Glomerular endothelial cell (primary cell): ENCODE measurements at places on chromosomes 1 and 21. TPM values are rescaled to one million over a fixed set of nuclear protein-coding genes. Genes with fewer than 3 reads are reported as not detected.

RHCE gene
- 0.41 TPM in 1 of 2 replicates, not detected in the other for total RNA-seq

VSIG8 gene
- total RNA-seq, result 0.35 TPM in 1 of 2 replicates, not detected in the other

POGZ gene
- 29.5 and 37.3 TPM in 2 replicates for total RNA-seq

COX20 gene
- 22.7 and 25.0 TPM in 2 replicates for total RNA-seq

PDE9A gene
- 0.19 and 0.41 TPM in 2 replicates for total RNA-seq

MIXL1 gene
- total RNA-seq, result 0.10 and 1.6 TPM in 2 replicates

CD48 gene
- total RNA-seq, result not detected in 2 replicates

PLA2G2A gene
- total RNA-seq, result not detected in 2 replicates

DBT gene
- 4.1 and 5.3 TPM in 2 replicates for total RNA-seq

FAM72C gene
- total RNA-seq, result 0.05 and 1.4 TPM in 2 replicates

BTG2 gene
- 35.9 and 54.7 TPM in 2 replicates for total RNA-seq

PRPF38A gene
- total RNA-seq, result 12.1 and 13.5 TPM in 2 replicates

DSCAM gene
- total RNA-seq, result 0.58 TPM in 1 of 2 replicates, not detected in the other

NBPF6 gene
- not detected in 2 replicates for total RNA-seq

EXOSC10 gene
- 68.9 and 89.7 TPM in 2 replicates for total RNA-seq
